ENCODE measurements at places on chromosomes 1 and 21. TPM values are rescaled to one million over a fixed set of nuclear protein-coding genes. Genes with fewer than 3 reads are reported as not detected.
A peak's percentile ranks its signal among the peaks of the same experiment; 100 is the strongest.

DNA sequence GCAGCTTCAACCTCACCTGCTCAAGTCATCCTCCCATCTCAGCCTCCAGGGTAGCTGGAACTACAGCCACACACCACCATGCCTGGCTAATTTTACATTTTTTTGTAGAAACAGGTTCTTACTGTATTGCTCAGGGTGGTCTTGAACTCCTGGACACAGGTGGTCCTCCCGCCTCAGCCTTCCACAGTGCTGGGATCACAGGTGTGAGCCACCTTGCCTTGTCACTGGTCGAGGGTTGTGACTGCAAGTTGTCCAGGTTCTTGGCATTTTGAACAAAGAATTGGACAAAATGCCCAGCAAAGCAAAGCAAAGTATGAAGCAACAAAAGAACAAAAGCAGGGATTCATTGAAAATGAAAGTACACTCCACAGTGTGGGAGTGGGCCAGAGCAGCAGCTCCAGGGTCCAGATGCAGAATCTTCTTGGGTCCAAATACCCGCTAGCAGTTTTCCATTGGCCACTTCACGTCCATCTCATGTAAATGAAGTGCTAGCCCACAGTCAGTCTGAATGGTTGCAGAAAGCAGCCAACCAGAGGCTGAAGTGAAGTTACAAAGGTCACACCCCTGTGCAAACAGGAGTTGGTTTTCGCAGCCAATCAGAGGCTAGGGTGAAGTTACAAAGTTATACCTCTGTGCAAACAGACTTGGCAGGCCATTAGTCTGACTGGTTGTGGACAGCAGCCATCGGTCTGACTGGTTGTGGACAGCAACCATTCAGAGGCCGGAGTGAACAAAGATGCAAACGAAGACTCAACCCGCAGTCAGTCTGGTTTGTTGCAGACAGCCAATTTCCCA is 109.5 kb upstream of the KIF26B start:
- no peak overlapping the region for H3K27ac ChIP-seq
- DNase-seq, result no peak
- H3K36me3 ChIP-seq, result no peaks in the 10 kb centered on the region
- H3K27me3 ChIP-seq, result no peaks in the 10 kb centered on the region
- H3K4me1 ChIP-seq, result no peaks in the 10 kb centered on the region
- H3K4me3 ChIP-seq, result peak overlapping the region; percentile 2

GRCh38 chr1:240998441-240999015 is 358.5 kb downstream of the RGS7 start:
- H3K36me3 ChIP-seq, result no peaks in the 10 kb centered on the region
- DNase-seq, result no peak
- H3K4me1 ChIP-seq, result no peaks in the 10 kb centered on the region
- H3K27me3 ChIP-seq, result no peaks in the 10 kb centered on the region
- H3K27ac ChIP-seq, result no peak overlapping the region
- no peak overlapping the region for H3K4me3 ChIP-seq

Gene B3GALT2
- 0.27 TPM for total RNA-seq

Gene MEX3A
- 0.42 TPM for total RNA-seq

DNA sequence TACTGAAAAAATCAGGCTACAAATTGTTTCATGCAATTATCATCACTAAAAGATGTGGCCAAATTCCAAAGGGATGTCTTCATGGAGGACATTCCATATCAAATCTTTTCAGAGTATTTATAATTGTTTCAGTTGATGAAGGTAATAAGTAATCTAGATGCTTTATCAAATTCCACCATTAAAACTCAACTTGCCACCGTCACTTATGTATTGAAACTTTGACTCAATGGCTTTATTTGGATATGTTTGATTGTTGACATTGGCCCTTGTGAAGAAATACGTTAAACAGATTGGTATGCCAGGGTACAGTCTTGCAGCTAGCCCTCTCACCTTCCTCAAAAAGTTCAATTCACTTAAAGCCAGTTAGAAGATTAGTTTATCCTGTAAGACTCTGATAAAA is 32.2 kb upstream of the PALMD start:
- no peak for DNase-seq
- H3K36me3 ChIP-seq, result no peaks in the 10 kb centered on the region
- H3K27ac ChIP-seq, result no peak overlapping the region
- no peaks in the 10 kb centered on the region for H3K27me3 ChIP-seq
- no peak overlapping the region for H3K4me3 ChIP-seq
- no peaks in the 10 kb centered on the region for H3K4me1 ChIP-seq

GRCh38 chr1:33424610-33425009 is 6.3 kb downstream of the PHC2 start:
- H3K4me3 ChIP-seq, result no peak overlapping the region
- H3K27ac ChIP-seq, result no peak overlapping the region
- no peaks in the 10 kb centered on the region for H3K36me3 ChIP-seq
- H3K27me3 ChIP-seq, result no peaks in the 10 kb centered on the region

GRCh38 chr1:56464294-56464693 is 115.1 kb downstream of the PLPP3 start:
- H3K27ac ChIP-seq, result no peak overlapping the region
- no peaks in the 10 kb centered on the region for H3K4me1 ChIP-seq
- H3K27me3 ChIP-seq, result no peaks in the 10 kb centered on the region
- H3K36me3 ChIP-seq, result no peaks in the 10 kb centered on the region

DNA sequence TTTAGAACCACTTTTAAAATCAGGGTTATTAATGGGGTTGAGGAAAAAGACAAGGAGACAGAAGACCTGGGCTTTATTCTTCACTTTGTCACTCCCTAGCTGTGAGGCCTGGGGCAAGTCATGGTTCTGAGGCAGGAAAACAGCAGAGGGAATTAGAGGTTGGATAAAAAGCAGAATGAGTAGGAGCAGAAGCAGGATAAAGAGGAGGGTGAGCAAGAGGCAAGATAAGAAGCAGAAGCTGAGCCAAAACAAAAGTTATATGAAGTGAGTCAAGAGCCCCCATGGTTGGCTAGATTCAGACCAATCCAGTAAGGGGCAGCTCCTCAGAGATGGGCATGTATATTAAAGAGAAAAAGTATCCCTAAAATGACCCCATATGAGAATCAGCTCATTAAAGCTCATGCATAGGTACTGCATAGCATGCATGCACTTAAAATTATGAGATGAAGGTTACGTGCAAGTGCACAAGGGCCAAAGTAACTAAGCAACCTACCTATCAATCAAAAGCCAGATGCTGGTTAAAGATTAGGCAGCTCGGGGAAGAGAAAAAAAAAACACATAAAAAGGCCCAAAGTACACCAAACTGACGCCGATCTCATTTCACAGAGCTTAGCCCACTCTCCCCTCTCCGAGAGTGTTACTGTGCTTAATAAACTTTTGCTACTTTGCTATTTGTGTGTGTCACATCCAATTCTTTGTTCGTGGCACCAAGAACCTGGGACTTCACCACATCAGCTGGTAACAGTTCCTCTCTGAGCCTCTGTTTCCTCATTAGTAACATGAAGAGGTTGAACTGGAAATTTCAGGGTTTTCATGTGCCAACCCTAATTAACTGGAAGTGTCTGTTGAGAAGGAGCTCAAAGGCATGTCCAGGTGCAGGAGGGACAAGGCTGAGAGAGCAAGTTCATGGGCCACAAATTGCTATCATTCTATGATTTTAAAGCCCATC is 2.2 kb downstream of the AVPR1B start:
- H3K36me3 ChIP-seq, result no peaks in the 10 kb centered on the region
- no peak for DNase-seq
- H3K4me1 ChIP-seq, result peaks cover 5% of the 10 kb centered on the region
- H3K27me3 ChIP-seq, result no peaks in the 10 kb centered on the region
- H3K4me3 ChIP-seq, result no peak overlapping the region

Measured in thoracic aorta (tissue), 2 donors.